ENCODE measurements at places on chromosomes 3 and 15.

DNA sequence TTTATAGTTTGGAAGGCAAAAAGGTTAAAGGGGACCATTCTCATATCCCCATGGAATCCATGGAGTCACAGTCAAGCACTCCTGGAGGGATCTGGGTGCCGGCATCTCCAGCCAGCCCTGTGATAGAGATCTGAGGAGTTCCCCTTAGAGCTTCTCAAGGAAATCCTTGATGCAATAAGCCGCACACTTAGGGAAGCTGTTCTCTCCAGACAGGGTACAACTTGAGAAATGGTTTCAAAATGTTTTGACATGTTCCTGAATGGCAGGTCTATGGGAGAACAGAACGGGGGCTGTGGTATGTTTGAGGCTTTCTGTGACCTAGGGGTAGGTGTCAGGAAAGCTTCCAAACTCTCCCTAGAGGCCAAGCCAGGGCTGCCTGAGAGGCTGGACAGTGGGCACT, 292.9 kb downstream of the TLE3 start:
- DNase-seq, result peak; percentile 21

GRCh38 chr3:196666001-196666867, 26.7 kb downstream of the NRROS start:
- peak; percentile 94 for DNase-seq

- no peak for DNase-seq
Observed at GRCh38 chr15:73838831-73839426, 34.4 kb upstream of the TBC1D21 start.

DNA sequence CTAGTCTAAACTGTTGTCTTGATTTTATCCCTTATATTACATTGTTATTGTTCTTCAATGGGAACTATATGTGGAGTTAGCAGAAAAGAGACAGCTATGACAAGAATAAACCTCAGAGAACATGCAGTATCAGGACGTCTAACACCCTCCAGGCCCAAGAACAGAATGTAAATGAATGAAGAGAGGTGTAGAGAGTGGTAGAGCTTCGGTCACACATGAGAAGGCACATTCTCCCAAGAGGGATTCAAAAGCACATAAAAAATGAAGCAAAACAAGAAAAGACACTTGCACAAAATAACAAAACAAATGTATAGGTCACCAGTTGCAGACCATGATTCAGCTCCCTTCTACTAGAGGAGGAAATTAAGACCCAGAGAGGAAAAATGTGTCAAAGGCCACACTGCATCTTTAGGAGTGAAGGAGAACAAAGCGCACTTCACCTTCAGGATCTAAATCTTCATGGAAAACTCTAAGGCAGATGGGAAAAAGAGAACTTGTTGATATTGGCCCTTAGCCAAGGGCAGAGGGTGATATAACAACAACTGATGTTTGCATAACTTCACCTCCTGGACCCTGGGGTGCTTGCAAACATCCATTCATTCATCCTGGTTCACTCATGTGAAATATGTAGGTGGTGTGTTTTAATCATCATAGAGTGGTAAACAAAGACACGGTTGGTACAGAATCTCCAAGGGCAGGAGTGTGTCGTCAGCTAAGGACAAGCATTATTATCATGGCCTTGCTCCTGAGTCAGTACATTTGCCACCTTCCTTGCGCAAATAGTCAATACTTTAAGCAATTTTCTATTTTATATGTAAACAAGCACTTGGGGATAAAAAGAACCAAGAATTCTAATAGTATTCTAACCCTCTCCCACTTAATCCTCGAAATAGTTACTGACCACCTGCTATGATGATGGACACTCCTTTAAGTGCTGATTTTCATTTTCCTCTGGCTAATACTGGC, 8.8 kb downstream of the NEK10 start:
- no peak for DNase-seq

DNA sequence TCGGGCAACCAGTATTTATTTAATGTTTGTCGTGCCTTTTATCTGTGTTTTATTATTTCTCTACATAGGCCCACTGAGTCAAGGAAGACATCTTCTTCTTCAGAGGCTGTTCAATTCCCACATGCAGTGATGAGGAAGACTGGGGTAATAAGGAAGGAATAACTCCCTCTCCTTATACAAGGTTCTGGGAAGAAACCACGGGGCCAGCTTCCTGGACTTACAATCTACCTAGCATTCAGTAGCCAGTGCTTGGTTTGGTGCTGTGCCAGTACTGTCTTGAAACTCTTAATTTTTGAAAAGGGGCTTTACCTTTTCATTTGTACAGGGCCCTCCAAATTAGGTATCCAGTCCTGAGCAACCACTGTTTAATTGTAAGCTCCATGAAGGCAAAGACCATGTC, 51.2 kb downstream of the SRGAP3 start:
- DNase-seq, result no peak

DNA sequence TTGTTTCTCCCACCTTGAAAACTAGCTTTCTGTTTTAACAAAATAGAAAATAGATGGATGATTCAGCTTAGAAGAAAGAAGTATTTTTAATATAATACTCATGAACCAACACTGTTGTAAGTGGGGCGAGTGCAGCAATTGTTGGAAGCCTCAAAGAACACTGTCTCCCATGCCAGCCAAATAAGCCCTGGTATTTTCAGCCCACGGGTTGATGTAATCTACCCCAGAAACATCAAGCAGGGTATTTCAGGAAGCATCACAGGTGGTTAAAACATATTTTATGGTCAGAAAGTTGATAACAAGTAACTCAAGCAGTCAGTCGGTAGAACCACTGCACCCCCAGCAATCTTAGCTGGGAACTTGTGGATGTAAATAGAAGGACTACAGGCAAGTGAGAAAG, 115.9 kb downstream of the SV2B start:
- no peak for DNase-seq

DNA sequence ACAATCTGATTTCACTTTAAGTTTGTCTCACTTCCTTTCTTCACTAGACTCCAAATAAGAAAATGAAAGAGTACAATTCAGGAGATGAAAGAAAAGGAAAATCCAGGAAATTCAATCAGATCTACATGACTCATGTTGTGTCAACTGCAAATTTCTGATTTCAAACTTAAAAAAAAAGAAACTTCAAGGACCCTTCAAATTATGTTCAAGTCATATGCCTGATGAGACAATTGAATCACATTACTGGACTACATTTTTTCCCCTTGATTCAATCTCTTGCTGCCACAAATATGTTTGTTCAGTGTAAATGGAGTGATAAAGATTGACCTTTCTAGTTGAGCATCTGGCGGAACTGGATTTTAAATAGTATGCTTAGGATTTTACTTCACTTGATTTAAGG, 37.4 kb downstream of the FRMD5 start:
- DNase-seq, result no peak

- peak; percentile 84 for DNase-seq
Observed at GRCh38 chr3:31581660-31582059, 48.9 kb downstream of the STT3B start.

DNA sequence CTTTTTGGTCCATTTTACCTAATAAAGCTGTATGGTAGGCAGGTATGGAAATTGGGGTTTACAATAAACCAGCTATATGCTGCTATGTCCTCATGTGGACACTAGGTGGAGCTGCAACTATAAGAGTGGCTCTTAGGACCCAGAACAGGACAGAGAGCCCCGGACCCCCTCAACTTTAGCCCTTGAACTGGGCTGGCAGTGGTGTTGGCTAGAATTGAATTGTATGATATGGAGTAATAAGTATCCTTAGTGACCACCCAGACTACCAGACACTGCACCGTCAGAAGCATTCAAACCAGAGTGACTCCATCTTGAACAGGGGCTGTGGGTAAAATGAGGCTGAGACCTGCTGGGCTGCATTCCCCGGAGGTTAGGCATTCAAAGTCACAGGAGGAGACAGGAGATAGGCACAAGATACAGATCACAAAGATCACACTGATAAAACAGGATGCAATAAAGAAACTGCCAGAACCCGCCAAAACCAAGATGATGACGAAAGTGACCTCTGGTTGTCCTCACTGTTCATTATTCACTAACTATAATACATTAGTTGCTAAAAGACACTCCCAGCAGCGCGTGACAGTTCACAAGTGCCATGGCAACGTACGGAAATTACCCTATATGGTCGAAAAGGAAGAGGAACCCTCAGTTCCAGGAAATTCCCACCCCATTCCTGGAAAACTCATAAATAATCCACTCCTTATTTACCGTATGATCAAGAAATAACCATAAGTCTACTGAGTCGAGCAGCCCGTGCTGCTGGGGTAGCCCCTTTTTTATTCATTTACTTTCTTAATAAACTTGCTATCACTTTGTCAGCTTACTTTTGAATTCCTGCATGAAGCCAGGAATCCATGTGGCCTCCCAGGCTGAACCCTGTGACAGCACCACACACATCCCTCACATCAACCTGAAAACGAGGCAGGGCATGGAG, 68.7 kb upstream of the BLM start:
- peak; percentile 100 for DNase-seq

- no peak for DNase-seq
Observed at GRCh38 chr3:156630773-156631093, 43.7 kb upstream of the TIPARP start.

DNA sequence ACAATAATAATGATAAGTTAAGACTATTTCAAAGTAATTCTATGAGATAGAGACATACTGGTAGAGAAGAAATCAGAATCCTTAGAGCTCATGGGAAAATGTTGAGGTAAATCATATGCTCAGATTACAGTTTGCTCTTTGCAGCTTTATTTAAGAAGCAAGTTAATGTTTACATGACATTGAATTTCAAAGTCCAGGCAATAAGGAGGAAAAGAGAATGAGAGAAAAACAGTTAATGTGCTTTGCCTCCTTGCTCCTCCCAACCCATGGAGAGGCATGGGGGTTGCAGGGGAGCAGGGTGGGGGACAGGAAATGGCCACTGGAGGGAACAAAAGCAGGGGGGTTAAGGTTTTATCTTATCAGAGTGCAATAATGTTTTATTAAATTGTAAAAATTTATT, 42.2 kb upstream of the ZBTB38 start:
- no peak for DNase-seq

Measured in MV-4-11 (cell line).